ENCODE measurements at places on chromosomes 7 and 10. TPM values are rescaled to one million over a fixed set of nuclear protein-coding genes. Genes with fewer than 3 reads are reported as not detected.
A peak's percentile ranks its signal among the peaks of the same experiment; 100 is the strongest.

Gene PRSS37
- not detected for total RNA-seq

DNA sequence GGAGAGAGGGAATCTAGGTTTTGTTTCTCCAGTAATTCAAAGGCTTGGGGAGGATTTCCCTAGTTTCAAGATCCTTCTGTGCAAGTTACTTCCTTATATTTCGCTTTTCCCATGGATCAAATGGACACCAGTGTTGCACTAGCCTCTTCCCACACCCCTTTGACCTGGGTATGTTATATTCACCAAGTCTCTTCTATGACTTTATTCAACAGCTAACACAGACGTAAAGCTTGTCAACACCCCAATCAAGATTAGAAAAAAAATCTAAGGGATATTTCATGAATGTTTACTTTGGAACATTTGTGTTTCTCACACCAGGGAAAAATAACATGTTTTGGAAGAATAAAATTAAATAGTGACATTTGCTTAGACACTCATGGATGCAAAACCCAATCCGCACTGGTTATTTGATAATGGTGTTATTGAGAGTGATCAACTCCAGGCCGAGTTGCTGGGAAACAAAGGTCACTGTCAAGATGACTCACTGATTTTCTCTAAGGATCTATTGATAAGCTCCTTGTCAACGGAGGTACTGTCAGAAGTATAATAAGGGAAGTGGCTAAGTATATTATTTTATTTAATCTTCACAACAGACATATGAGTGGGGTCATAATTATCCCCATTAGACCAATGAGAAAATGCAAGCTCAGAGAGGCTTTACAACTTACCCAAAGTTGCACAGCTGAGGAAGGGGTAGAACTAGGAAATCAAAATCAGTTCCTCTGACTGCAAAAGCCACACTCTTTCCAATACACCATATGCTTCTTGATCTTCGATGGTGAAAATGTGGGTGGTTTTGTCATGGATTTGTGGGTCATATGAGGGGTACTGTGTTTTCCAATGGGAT is 52.2 kb downstream of the CREB3L2 start:
- DNase-seq = no peak

Gene TAS2R3
- total RNA-seq = 0.63 TPM

- DNase-seq = no peak
Measured at GRCh38 chr10:91350651-91351081, 59.5 kb upstream of the HECTD2 start.

DNA sequence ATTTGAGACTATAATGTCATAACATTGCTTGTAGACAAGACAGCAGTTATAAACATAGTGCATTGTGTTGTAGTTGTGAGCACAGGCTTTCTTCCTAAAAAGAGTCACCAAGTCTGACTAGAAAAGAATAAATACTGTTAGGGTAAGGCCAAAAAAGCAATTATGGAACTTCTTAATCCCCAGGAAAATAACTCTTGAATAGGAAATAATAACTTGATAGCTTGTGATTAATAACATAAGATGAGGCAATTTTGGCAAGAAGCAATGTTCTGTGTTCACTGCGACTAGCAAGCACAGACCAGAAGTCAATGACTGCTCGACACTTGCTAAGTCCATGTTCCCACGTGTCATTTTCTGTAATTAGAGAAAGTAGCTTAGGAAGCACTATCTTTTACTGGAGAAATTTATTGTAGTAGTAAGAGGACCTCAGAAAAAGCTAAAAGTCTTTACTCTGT is 97.1 kb downstream of the AGMO start:
- no peak for DNase-seq

GRCh38 chr10:122020226-122020625 is 31.3 kb downstream of the TACC2 start:
- no peak for DNase-seq

Gene MBL2
- not detected for total RNA-seq

DNA sequence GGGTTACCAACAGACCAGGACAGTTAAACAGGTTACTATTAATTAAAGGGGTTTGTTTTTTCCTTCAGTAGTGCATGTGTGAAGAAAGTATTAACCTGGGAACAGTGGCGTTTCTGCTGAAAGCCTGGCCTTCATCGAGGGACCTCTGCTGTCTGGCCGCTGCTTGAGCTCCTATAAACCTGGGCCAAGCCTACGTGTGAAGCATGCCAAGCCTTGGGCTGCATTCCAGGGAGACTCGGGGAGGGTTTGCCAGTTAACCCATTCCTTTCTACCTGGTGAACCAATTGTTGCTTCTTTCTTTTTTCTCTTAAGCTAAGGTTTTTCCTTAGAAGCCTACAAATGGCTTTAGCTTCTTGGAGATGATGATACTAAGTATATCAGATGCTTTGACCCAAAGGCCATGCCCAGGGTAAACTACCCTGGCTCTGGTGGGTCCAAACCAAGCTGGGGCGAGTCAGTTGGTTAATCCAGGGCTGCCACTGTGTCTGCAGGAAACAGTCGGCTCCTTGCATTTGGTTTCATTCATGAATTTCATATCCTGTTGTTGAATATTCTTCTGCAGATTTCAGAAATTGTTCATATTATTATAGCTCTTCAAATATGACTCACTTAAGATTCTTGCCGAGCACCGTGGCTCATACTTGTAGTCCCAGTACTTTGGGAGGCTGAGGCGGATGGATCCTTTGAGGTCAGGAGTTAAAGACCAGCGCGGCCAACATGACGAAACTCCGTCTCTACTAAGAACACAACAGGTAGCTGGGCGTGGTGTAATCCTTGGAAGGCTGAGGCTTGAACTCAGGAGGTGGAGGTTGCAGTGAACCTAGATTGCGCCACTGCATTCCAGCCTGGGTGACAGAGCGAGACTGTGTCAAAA is 23.8 kb downstream of the PFKP start:
- DNase-seq = peak; percentile 87

- peak; percentile 25 for DNase-seq
Measured at GRCh38 chr10:119817991-119818888, 54.4 kb downstream of the MCMBP start.

DNA sequence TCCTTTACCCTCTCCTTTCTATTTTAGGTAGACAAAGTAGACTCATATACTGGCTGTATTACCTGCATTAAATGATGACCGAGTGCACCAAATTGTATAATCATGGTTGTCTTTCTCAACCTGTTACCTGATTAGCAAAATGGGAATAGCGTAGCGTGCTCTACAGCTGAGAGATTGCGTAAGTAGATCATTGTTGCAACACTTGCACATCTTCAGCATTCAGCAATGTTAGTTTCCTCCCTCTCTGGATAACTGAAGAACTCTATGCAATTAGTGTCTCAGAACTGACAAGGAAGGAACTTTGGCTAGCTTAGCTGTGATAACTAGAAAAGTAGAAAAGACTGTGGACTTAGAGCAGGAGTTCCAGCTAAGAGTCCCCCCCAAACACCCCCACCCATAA is 787.4 kb downstream of the PHTF2 start:
- DNase-seq = no peak

DNA sequence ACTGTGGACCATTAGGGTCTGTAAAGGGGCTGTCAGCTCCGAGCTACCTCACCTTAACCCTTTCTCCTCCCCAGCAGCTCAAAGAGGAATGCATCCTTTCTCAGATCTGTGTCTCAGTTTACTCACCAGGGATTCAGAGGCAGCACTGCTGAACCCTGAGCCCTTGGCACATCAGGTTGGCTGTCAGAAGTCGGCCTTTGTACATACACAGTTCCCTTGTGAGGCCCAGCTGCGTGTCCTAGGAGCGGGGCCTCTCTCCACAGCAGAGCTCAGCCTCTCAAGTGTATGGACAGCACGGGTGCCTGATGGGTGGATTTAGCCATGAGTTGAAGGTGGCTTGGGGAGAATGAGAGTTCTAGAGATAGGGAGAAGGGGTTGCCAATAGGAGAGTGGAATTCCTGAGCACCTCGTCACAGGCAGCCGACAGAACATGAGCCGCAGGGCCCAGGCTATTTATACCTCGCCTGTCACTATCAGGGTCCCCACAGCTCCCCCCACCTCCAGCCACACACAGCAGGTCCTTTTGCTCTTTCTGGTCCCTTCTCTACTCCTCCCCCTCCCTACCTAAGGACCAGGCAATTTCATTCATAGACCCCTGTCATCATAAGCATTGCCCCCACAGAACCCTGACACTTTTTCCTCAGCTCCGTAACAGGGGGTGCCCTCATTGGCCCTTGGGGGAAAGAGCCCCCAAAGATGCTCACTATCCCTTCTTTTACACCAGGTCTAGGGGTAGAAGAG is 2.1 kb upstream of the FLNC start:
- no peak for DNase-seq

DNA sequence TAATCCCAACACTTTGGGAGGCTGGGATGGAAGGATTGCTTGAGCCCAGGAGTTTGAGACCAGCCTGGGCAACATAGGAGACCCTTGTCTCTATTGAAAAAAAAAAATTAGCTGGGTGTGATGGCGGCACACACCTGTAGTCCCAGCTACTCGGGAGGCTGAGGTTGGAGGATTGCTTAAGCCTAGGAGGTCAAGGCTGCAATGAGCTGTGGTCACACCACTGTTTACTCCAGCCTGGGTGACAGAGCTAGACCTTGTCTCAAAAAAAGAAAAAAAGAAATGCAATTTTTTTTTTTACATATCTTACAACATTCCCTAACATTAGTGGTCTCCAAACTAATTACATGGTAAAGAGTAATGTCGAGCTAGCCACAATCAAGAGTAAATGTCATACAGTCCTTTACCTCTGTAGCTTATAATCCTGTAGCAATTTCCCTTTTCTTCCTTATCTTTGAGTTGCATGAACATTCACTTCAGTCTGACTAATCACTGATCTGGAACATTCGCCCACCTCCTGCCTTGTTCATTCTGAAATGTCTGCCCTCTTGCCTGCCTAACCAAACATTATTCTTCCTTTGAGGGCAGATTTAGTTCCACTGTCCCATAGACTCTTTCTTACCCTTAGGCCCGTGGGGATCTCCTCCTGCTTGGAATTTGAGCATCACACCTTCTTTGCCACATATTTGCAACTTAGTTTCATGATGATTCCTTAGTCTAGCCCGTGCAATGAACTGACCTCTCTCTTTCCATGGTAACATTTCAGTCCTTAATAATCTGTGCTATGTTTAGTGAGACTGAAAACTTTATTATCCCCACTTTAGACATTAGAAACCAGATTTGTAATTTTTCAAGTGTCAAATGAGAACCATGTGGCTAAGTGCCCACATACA is 4.8 kb upstream of the VCL start:
- DNase-seq = peak; percentile 55

Gene UBTD1
- 2.6 TPM for total RNA-seq

DNA sequence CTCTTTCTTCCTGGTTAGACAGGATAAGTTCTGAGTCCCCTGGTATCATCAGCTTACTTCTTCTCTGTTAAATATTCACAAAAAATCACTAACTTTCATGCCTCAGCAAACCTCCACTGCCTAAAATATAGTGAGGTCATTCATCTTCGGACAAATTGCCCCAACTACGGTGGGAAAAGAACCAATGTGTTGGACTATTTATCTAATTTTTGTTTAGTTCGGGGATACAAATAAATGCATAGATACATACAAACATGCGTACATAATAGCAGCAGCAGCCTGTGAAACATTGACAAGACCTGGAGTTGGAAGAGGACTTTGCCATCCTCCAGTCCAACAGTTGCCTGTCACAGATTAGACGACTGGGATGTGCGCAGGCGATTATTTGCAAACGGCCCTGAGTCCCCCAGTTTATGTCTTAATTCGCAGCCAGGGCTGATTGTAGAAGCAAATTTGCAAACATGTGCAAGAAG is 51.5 kb downstream of the EGFR start:
- no peak for DNase-seq

Gene RPEL1
- total RNA-seq = not detected

- DNase-seq = no peak
Measured at GRCh38 chr10:66827353-66827752, 98.5 kb upstream of the LRRTM3 start.

DNA sequence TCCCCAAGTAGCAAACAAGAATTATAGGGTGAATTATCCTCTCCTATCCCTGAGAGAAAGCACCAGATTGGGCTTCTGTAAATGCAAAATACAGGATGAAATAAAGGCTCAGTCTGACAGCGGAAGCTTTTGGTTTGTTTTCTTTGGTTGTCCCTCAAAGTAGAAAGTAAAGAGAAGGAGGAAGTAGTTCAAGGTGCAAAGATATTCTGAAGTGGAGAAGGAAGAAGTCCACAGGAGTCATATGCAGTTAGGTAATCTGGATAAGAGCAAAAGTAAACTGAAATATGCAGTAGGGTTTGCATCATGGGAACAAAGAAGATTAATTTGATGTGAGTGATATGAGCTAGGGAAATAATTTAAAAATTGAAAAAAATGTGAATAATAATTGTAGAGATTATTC is 1071.9 kb downstream of the CNTNAP2 start:
- no peak for DNase-seq

Gene SEMA4G
- 0.74 TPM for total RNA-seq

Gene COL17A1
- total RNA-seq = not detected
